CD4-positive, alpha-beta memory T cell (primary cell): ENCODE measurements at places on chromosomes 5 and 9. TPM values are rescaled to one million over a fixed set of nuclear protein-coding genes. Genes with fewer than 3 reads are reported as not detected.

GRCh38 chr5:57298985-57299491 is 125.2 kb downstream of the GPBP1 start:
- peak; percentile 53 for DNase-seq

DNA sequence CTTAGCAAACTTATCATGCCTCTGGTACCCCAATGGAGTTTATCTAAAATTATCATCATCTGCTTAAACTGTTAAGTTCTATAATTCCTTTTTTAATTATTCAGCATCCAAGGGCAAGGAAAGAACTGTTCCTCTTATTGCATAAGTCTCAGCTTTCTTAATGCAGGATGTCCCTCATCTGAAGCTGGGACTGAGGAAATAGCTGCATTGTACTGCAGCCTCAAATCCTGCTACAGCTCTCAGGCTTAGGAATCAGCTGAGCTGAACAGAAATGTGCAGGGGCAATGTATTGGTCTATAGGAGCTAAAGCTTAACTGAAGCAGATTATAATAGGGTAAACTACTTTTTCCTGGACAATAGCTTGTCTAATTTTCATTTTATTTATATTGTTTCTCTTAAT is 48.0 kb downstream of the HAPLN1 start:
- no peak for DNase-seq

GRCh38 chr9:83220730-83221129 is 157.8 kb upstream of the RASEF start:
- no peak for DNase-seq

SAXO1 gene
- 0.09 TPM for polyA plus RNA-seq

- no peak for DNase-seq
Observed at GRCh38 chr9:79155308-79155707, 416.5 kb upstream of the TLE4 start.

- DNase-seq = no peak
Observed at GRCh38 chr5:65203746-65204145, 278.0 kb downstream of the ADAMTS6 start.

GRCh38 chr9:134272302-134273023 is 53.8 kb upstream of the RXRA start:
- DNase-seq = no peak

GRCh38 chr5:168648576-168648975 is 69.4 kb upstream of the PANK3 start:
- DNase-seq = no peak
